Cortex of kidney (tissue), 1 donor: ENCODE measurements at places on chromosomes 12 and 14.

GRCh38 chr14:103867523-103867953 lies 20.2 kb upstream of the PPP1R13B start:
- no peak for DNase-seq

DNA sequence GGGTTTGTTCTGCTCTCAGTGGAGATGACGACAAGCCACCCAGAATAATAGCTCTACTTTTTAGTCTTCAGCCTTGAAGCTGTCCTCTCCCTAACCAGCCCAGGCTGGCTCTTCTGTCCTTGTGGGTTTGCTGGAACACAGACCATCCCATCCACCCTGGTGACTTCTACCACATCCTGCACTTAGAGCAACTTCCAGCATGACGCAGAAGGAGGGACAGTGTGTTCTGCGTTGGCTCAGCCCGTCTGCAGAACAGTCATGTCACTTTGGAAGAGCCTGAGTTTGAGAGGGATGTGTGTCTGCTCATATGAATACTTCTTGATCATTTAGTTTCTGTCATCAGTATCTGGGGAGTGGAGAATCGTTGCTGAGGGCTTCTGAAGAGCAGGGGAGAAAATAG lies 198.0 kb downstream of the CACNA1C start:
- DNase-seq, result no peak

DNA sequence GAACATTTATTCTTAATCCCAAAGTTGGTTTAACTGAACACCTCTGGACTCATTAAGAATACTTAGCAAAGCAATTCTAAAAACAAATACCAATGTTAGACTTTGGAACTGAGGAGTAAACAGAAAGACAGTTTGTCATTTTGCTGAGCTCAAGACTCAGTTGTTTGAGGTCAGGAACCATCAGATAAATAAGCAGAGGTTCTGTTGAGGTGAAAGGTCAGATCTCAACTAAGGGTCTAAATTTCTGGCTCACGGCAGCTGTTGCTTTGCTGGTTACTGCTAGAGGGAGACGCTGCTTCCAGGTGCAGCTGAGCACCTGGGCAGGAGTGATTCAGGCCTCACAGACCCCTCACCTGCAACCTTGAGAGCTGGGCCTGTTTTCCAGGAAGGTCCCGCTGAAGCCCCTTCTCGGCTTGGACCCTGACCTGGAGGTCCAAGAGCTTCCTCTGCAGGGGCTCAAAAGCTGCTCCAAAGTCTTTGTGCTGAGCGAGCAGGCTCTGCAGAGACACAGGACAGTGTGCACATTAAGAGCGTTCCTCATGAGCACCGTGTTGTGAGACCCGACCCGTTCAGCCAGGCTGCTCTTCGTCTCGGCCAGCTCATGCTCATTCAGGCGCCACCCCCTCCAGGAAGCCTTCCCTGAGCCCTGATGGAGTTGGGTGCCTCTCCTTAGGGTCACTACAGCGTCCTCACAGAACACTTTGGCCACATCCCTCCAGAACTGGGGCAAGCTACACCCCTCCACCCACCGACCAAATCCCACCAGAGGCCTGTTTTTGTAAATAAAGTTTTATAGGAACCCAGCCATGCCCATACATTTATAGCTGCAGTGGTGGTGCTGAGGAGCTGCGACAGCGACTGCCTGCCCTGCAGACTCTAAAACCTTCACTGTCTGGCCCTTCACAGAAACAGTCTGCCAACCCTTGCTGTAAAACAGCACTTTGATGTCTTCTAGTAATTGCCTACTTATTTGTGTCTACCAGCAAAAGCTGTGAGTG lies 72.0 kb downstream of the SYNE3 start:
- DNase-seq, result no peak

DNA sequence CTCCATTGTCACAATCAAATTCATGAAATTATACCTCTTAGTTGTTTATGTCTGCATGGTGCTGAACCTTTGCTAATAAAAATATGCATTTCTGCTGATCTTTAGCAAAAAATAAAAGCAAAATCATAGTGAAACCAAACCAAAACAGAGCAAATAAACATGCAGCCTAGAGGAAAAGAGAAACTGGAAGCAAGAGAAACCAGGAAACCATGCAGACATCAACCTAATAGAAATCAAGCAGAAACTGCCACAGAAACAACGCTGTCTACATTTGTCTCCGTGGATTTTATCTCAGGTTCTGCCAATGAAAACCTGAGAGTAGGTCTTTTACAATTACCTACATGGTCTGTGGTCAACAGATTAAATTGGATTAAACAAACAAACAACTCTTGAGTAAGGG lies 173.7 kb downstream of the SYT10 start:
- DNase-seq, result no peak

DNA sequence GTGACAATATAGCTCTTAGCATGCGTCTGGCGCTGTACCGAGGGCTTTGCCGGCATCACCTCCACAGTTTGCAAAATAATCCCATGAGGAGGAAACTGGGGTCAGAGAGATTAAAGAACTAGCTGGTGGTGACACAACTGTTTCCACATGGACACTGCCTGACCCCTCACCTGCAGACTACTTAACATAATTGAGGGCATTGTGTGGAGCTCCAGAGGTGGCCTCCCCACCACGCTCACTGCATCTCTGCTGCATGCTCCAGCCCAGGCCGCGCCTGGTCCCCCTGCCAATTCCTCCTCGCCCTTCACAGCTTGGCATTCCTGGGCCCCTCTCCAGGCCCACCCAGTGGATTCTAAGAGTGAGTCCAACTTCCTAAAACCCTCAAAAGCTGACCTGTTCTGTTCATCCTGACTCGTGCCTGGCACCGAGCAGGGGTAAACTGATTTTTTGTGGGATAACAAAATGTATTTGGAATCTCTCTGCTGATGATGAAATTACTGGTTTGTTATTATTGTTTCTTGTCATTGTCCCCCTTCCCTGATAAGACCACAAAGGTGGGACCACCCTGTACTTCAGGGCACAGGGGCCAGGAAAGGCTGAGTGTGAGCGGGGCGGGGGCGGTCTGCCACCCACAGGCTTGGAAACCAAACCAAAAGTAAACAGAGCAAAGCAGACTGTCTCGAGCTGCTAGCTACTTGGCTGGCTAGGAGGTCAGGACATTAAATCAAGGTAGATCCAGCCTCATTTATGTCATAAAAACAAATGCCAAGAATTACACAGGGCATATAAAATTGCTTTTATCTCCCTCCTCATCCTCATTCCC lies 40.6 kb downstream of the CHGA start:
- no peak for DNase-seq

DNA sequence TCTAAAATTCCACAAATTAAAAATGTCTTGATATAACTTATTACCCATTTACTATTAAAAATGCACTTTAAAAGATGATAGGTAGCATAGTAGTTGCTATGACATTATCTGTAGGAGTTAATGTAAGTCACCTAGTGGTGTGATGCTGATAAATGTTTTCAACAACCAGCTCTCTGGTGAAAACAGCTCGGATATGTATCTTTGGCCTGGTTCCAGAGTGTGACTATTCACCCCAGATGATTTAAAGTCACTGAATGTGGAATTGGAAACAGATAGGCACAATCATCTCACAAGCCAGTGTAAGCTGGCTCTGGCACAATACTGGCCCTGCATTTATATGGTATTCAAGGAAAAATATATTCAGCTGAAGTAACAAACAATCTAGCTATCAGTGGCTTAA lies 9.2 kb upstream of the CCDC196 start:
- no peak for DNase-seq

- no peak for DNase-seq
These were observed 5.5 kb upstream of the RNASE1 start for GRCh38 chr14:20808162-20808483.

GRCh38 chr14:73785336-73785833 lies 66.2 kb upstream of the PTGR2 start:
- no peak for DNase-seq

- DNase-seq, result no peak
These were observed 96.0 kb upstream of the WSCD2 start for GRCh38 chr12:108033090-108033489.

DNA sequence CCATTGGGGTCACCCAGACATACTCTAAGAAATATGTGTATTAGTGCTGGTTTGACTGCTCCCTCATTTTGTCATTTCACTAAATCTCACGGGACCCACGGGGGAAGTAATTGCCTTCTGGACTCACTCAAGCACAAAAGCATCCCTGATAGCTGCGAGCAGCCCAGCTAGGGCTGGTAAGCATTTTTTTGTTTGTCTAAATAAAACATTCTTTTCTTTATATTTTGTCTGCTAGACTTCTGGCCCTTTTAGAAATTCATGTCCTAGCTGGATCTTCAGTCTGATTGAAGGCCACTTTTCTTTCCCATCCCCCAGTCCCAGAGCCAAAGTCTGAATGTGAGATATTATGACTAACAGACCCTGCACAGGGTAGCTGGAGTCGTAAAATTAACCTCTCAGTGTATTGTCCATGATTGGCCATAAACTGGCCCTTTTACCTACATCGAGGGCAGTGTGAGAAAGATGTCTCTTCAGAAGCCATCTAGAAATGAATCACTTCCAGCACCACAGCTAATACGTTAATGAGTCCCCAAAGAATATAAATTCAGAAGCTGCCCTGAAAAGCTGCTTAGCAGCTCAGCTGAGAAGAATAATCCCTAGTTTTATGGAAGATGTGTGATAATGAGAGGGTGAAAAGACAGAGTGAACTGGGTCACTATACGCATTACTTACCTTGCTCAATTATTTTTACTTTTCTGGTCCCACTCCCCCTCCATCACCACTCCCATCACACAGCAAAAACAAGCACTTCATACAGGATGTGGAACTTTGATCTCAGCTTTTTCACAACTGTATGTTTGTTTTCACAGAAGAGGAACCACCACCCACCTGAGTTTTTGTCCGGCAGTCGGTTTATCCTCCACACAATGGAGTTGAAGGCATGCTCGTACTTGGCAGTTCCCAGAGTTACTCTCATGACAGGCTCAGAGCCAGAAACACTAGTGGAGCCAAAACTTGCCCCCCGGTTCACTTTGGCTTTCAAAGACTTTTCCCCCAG lies 55.6 kb upstream of the GTF2A1 start:
- DNase-seq, result no peak
